H54 (cell line): ENCODE measurements at places on chromosomes 5 and 9.

- no peak for DNase-seq
These were observed 431.6 kb upstream of the C9orf72 start for GRCh38 chr9:28004900-28005299.

GRCh38 chr5:82911910-82912309, 165.3 kb downstream of the TMEM167A start:
- DNase-seq, result no peak

- no peak for DNase-seq
These were observed 572.4 kb downstream of the NR2F1-AS1 start for GRCh38 chr5:93008502-93009207.

GRCh38 chr5:73770172-73771025, 144.4 kb downstream of the ARHGEF28 start:
- no peak for DNase-seq

DNA sequence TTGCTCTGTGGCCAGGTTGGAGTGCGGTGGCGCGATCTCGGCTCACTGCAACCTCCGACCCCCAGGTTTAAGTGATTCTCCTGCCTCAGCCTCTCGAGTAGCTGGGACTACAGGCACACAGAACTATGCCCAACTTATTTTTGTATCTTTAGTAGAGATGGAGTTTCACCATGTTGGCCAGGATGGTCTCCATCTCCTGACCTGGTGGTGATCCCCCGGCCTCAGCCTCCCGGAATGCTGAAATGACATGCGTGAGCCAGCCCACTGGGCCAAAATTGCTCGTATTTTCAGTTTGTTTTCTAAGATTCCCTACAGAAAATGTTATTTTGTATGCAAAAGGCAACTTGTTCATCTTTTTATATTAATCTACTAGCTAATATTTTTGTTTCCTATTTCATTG, 782.6 kb downstream of the TLE1 start:
- DNase-seq, result no peak

- DNase-seq, result no peak
These were observed 308.8 kb downstream of the IRX2 start for GRCh38 chr5:2442496-2443354.

- DNase-seq, result no peak
These were observed 15.3 kb upstream of the PIK3R1 start for GRCh38 chr5:68200288-68200687.

DNA sequence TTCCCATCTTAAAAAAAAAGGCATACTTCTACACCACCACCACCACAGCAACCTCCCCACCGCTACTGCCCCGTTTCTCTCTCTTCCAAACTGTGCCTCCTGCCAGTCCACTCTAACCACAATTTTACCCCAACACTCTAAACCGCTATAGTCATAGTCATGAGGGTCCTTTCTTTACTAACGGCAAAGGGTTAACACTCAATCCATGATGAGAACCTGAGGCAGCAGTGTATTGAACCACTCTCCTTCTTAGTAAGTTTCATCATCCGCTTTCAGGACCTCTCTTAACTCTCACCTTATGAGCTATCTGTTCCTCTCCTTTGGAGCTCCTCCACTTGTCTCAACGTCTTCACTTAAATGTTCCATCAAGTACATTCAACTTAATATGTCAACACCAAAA, 34.0 kb downstream of the IDNK start:
- DNase-seq, result no peak

- no peak for DNase-seq
These were observed 12.8 kb upstream of the TSSK1B start for GRCh38 chr5:113447498-113448050.

- DNase-seq, result no peak
These were observed 287.8 kb downstream of the ARRDC3 start for GRCh38 chr5:91095313-91095712.

DNA sequence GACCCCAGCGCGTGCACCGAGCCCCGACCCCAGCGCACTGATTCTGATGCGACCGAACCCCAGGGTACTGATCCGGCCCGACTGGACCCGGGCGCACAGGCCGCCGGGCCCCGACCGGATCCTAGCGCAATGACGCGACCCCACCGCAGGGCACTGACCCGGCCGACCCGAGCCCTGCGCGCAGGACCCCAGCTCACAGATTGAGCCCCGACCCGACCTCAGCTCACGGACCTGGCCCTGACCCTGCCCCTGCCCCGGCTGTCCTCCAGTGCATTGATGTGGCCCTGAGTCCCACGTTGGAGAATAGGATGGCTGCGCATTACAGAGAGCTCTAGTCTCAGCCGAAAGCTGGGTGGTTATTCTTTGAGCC, 438 bp downstream of the TRIP13 start:
- DNase-seq, result no peak

DNA sequence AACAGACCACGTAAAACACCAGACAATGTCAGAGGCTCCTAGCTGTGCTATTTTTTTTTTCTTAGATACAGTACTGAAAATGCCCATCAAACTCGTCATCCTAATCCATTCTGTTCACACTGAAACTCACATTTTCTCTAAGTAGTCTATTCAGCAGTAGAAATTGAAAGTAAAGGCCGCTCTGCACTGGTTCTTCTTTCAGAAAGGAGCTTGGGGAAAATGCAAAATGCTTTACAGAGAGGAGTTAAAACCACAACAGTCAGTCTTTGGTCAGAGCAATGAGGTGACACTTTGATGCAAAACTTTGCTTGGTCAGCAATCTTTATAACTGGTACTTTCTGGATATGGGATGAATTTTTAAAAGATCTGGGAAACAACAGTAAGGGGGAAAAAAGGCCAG, 43.8 kb upstream of the SUSD1 start:
- no peak for DNase-seq

GRCh38 chr5:30928956-30929355, 264.5 kb upstream of the CDH6 start:
- no peak for DNase-seq

GRCh38 chr5:145585443-145586148, 249.5 kb downstream of the PRELID2 start:
- no peak for DNase-seq

DNA sequence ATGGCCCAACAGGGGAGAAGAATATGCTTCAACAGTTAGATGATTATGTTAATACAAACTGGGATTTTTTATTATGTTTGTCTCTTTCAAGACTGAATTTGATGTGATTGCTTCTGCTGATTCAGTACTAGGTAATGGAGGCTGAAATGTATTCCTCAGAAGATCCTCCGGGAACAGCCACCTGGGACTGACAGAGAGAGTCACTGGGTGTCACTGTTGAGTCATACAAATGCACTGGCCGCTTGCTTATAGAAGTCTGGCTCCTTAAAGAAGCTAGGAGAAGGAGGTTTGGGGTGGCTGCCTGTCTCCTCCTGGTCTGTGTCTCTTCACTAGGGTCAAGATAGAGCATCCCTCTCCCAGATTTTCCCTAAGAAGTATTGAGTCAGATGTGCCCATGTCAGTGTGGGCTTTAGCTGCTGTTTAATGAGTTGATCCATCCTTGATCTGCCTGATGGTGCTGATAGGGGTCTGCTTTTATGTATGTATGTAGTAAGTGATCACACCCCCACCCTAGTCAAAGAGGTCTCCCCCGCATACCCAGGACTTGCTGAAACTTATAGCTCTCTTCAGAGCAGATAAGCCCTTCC, 773.4 kb downstream of the BRINP1 start:
- peak; percentile 36 for DNase-seq

DNA sequence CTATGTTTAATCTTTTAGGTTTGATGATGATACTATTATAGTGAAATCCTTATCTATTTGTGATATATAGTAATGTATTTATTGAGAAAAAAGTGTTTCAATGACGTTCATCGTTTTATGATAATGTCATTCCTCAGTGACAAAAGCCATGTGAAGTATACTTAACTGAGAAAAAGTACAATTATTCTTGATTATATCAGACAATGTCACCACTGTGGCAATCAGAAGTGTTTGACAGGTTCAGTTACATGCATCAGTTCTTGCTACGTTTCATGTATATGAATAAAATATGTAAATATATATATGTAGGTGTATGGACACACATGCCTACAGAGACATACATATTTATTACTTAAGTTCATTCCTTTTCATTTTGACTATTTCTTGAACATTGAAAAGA, 341.5 kb upstream of the CDH10 start:
- DNase-seq, result no peak

DNA sequence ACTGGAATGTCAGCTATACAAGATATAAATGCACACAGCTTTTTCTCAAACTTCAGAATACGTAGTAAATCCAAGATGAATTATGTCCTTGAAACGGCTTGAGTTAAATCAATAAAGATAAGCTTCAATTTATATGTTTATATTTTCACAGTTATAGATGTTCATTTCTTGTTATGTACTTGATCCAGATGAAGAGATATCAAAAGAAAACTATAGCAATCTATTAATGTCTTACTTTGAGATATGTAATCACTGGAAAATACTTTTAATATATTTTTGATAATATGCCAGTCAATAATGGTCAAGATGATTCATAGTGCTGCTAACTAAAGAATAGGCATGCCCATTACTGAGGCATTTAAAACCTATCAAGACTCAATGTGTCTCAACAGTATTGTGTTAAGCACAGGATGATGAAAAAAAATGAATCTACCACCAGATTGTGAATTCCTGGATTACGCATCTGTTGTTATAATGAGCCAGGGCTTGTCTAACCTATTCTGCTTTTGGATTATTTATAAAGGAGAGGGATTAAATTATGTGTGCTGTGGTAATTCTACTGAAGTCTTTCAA, 372.6 kb upstream of the PRR16 start:
- no peak for DNase-seq
